Foreskin fibroblast (primary cell): ENCODE measurements at places on chromosomes 5 and 9.
A peak's percentile ranks its signal among the peaks of the same experiment; 100 is the strongest.

DNA sequence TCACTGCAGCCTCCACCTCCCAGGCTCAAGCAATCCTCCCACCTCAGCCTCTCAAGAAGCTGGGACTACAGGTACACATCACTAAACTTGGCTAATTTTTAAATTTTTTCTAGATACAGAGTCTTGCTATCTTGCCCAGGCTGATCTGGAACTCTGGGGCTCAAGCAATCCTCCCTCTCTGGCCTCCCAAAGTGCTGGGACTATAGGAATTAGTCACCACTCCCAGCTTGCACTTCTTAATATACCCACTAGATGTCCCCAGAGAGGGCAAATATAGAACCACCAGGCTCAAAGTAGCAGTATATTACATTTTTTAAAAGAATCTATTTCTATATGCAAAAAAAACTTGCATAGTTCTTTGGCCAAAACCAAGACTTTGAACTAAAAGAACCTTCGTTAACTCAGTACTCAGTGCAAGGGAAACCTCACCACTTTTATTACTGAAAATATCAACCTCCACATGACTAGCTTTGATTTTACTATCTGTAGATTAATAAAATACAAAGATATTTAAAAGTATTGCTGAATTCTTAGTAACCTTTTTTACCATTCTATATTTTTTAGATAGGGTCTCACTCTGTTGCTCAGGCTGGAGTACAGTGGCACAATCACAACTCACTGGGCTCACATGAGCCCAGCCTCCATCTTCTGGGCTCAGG lies 25.8 kb upstream of the HSD17B3 start:
- DNase-seq: peak; percentile 82

DNA sequence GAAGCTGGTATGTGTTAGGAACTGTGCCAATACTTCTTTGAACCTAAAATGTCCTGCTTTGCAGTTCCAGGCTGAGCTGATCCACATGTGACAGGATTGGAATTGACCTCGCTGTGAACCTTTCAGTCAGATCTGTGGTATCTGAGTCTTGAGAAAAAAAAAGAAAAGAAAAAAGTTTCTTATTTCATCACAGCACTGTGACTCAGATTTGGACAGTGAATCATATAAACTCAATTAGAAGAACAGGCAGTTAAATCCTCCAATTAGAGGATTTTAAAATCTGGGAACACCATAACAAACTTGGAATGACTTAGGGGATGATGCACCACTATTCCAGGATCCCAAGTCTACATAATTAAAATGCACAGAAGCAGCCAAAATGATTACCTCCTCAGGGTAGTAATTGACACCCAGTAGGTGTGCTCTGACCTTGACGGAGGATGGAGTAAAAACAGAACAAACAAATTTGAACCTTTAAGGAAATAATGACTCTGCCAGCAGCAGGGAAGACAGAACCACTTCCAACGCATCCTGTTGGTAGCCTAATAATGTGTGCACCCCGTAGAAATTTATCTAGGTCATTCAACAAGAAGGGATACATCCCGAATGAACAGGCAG lies 57.8 kb upstream of the RAI14 start:
- peak; percentile 94 for DNase-seq

- DNase-seq: peak; percentile 47
These were observed 773.4 kb downstream of the BRINP1 start for GRCh38 chr9:118595719-118596305.

DNA sequence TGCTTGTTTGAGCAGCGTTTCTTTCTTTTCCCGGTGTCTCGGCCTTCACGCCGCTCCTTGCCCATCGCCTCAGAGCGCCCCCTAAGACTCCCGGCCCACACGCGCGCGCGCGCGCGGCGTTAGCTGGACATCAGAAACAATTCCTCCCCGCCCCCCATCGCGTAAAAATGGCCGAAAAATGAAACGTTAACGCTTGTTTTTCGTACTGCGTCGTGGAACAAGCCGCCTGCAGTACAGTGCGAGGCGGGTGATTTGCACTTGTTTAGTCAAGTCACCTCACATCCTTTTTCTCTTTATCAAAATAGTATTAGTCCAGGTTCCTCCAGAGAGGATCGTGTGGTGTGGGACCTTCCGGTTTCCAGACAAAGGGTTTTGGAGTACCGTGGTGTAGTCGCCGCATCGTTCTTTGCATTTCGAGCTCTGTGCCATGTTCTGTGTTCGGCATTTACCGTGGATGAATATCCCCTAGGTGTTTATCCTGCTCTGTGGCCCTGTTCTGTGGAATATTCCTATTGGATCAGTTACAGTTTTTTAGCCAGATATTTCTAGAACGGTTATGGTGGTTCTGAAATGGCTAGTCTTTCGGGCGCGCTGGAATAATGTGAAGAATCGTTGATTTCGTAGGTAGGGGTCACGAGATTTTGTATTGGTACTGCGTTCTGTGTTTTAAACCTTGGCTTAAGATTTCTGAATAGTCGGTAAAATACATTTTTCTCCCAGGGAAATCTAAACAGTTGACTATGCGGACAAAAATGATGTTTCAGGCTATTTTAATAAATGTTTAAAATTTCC lies 1.0 kb downstream of the MATR3 start:
- peak; percentile 95 for DNase-seq

- no peak for DNase-seq
These were observed 354 bp downstream of the NCBP1 start for GRCh38 chr9:97633859-97634490.

DNA sequence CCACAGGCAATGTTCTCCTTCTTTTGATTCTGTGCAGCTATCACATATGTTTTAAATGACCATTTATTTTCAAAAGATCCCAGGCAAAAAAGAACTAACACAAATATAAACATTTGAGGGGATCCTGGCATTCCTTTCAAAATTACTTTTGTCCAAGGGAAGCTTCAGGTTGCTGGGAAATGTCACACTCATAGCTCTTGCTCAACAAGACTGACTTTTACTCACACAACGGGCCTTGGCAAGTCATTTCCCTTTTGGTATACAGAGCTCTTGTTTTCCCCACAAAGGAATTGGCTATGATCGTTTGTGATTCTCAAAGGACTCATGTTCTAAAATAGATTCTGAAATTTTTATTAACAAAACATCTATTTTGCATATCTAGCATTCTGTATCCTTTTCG lies 4.5 kb upstream of the PALM2AKAP2 start:
- DNase-seq: peak; percentile 47

DNA sequence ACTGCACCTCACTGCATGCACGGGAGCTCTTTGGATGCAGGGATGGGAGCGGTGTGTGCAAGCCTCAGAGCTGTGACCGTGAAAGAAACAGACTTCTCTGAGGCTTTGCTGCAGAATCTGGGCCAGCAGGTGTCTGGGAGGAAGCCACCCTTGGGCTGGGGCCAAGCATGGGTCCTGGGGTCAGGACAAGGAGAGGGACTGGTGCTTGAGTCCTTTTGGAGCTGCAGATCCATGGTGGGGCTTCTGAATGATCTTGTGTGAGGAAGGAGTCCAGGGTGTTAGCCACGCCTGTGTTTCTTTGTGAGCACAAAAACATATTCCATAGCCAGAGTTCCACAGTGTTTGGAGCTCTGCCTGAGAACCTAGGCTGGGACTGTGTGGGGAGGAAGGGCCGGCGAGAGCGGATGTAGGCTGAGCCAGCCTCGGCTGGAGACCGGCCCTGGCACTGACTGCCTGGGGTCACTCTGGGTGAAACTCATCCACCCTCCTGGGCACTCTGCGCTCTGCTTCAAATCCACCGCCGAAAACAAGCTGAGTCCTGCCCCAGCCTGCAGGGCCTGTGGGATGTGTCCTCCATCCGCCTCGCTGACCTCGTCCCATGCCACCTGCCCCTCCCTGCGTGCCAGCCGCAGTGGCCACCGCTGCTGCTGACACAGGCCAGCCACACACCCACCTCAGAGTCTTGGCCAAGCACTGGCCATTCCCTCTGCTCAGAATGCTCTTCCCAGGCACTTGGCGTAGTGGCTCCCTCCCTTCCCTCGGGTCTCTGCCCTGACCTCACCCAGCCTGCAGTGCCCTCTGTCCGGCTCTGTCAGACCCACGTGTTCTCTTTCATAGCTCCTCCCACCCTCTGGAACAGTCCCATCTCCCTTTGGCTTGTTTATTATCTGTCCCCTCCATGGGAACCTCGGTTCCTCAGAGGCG lies 26.7 kb downstream of the ERGIC1 start:
- DNase-seq: peak; percentile 87

- peak; percentile 80 for DNase-seq
These were observed 14.0 kb downstream of the COL27A1 start for GRCh38 chr9:114169029-114169951.
